ENCODE measurements at places on chromosomes 2 and 18.

DNA sequence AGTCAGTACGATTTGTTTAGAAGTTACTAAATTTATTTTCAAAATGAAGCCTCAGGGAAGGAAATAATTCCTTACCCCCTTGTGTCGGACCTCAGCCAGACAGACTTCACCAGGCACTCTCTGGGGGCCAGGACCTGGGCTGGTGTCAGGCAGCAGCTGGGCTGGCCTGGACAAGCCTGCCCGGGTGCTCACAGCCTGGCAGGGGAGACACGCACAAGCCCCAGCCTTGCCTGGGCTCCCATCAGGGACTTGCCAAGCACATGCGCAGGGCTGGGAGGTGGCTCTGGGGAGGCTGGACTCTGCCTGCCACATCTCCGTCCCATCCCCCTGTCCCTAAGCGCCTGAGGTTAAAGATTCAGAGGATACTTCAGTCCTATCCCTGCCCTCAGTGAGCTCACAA, 56.8 kb upstream of the HS6ST1 start:
- no peak for DNase-seq

- no peak for DNase-seq
These were observed 152.5 kb upstream of the KLF7 start for GRCh38 chr2:207318181-207318628.

DNA sequence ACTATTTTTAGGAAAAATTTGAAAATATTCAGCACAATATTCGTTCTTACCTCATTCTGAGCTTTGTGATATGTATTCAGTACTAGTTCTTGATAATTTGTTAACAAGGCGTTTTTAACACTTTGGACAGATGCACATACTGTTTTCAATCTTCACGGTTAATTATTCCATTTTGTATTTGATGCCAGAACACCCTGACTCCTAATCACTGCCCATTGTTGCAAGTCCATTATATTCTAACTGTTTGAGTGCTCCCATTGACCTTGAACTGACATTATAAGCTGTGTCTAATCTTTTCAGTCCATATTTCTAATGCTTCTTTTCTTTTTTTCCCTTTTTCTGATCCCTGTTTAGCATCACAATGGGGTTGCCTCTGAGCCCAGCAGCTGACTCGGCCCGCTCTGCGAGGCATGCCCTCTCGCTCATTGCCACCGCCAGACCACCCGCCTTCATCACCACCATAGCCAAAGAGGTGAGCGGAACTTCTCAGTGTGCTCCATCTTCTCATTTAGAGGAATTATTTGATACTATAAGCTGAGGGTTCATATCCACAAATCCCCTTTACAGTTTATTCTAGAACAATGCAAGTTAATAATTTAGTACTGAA, 211.3 kb upstream of the BOD1L2 start:
- no peak for DNase-seq

DNA sequence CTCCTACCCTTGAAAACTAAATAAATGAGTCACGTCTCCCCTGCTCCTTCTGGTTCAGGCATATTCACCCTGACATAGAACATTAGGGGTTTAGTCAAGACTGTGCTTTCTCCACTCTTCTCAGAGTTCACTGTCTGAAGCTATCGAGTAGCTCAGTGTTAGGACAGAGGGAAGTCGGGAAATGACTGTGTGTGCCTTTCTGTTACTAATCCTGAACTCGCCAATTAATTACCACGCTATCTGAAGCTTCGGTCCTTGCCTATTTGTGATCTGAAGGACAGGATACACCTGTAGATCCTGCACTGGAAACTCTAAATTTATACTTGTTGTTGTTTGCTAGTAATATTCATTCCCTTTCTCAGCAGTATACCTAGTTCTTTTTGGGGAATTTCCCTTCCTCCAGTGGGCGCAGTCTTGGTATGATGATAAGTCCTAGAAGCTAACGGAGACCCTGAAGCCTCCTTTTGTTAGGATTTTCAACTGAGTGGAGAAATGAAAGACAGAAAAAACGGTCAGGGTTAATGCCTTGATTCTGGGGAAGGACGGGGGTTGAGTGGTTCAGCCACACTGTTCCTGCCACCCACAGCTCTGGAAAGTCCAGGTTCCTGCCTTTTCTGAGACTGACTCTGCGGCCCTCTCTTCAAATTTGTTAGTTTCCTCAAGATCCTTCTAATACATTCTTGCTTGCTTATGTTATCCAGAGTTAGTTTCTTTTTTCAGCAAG, 218.0 kb downstream of the DLGAP1 start:
- DNase-seq, result no peak

- no peak for DNase-seq
These were observed 53.9 kb upstream of the CYTIP start for GRCh38 chr2:157497638-157498314.

GRCh38 chr2:240911641-240912265, 5.6 kb downstream of the CROCC2 start:
- no peak for DNase-seq

DNA sequence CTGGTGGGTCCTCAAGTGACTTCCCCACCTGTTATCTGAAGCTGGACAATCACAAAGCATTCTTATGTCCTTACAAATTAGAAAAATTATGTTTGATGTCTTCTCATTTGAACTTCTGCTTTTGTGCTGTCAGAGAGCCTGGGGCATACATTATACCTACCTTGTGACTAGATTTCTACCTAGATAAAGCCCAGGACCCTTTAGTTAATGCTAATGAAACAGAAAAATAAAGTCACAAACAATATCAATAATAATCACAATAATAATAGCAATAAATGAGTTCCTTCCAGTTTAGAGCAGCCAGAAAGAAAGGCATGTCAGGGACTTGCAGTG, 456.4 kb downstream of the SETBP1 start:
- no peak for DNase-seq

- DNase-seq, result no peak
These were observed 19.9 kb upstream of the CNOT11 start for GRCh38 chr2:101232770-101233169.

DNA sequence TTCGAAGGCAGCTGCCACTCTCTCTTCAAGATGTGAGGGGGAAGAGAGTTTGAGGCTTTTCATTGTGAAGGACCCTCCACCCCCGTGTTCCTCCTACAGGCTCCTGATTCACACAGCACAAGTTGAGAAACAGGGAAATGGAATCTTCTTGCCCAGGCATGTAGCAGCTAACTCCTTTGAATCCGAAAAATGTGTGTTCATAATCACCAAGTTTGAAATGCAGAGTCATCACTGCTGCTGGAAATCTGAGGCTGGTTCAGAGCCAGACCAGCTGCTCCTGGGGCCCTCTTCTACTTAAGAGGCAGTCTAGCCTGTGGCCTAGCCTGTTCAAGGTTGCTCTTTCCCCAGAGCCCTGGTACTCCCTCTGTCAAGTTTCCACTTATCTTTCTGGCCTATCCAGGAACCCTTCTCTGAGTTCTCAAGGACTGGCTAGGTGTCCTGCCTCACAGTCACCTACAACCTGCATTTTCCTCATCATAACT, 166.4 kb downstream of the TMEM247 start:
- no peak for DNase-seq

GRCh38 chr18:7856116-7856515, 289.0 kb downstream of the PTPRM start:
- DNase-seq, result no peak

GRCh38 chr2:237593596-237594320, 3.2 kb upstream of the RAB17 start:
- DNase-seq, result no peak

GRCh38 chr18:5104246-5104645, 92.8 kb downstream of the AKAIN1 start:
- DNase-seq, result no peak

GRCh38 chr18:47981320-47981719, 50.9 kb upstream of the SMAD2 start:
- no peak for DNase-seq

DNA sequence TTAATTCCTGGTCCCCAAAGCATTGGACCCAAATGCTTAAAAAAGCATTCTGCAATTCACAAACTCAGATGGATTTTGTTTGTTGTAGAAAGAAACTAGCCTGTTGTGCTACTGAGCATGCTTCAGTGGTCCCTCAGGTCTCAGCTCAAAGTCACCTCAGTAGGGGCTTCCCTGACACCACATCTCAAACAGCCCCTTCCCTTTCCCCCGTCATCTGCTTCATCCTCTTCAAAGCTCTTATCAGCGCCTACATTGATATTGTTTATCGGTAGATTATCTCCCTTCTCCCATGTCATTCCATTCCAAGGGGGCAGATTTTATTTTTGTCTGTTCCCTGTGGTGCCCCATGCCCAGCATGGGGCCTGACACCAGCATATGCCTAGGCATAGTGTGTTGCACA, 172.9 kb downstream of the CELF4 start:
- no peak for DNase-seq

- DNase-seq, result no peak
These were observed 44.3 kb downstream of the EDAR start for GRCh38 chr2:108944601-108945331.

Data from stimulated activated CD4-positive, alpha-beta T cell treated with anti-CD3 and anti-CD28 coated beads, Interleukin-1b, Interleukin-23, amount 100 ng/mL, for 24 hours (primary cell).